ENCODE measurements at places on chromosomes 7 and 10.

DNA sequence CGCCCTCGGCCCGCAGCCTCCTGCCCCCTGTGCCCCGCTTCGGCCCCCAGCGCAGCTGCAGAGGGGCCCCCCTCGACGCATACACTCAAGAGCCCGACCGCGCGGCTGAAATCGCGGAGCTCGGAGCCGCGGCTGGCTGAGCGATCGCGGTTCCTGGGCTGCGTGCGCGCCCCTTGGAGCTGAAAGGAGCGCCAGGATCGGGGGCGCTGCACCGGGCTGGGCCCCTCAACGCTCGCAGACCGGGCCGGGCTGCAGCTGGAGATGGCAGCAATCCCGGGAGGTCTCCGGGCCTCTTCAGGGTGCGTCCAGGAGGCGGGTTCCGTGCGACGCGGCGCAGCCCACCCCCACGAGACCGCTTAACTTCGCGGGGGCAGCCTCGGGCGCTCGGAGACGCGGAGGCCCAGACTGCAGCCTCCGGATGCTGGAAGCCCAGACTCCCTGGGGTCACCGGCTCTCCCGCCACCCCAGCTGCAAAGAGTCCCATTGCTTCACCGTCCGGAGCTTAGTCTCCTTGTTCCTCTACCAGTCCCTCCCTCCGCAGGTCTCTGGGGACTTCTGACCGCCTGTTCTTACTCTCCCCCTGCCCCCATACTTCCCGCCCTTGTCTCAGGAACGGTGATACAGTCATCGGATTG, 73.0 kb upstream of the LRRC4 start:
- no peak for DNase-seq

GRCh38 chr7:4297918-4298219, 384.2 kb upstream of the FOXK1 start:
- DNase-seq, result no peak

DNA sequence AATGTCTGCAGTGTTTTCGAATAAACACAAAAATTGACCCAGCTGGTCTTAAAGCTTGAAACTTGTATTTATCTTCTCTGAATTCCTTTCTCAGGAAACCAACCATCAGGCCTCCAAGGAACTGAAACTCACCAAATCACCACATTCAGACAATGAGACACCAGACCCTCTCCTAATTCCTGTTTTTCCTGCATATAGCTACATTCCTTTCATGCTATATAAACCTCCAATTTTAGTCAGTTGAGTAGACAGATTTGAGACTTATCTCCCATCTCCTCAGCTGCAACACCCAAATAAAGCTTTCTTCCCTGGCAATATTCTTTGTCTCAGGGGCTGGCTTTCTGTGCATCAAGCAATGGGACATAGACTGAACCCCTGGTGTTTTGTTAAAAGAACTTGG, 317.0 kb downstream of the CACNA2D1 start:
- DNase-seq, result no peak

DNA sequence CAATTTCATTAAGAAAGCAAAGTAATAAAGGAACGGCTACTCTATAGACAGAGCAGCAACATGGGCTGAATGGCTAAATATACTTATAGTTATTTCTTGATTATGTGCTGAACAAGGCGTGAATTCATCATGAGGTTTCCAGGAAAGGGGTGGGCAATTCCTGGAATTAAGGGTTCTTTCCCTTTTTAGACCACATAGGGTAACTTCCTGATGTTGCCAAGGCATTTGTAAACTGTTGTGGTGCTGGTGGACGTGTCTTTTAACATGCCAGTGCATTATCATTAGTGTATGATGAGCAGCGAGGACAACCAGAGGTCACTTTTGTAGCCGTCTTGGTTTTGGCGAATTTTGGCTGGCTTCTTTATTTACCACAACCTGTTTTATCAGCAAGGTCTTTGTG, 28.5 kb upstream of the ZMYND11 start:
- no peak for DNase-seq

DNA sequence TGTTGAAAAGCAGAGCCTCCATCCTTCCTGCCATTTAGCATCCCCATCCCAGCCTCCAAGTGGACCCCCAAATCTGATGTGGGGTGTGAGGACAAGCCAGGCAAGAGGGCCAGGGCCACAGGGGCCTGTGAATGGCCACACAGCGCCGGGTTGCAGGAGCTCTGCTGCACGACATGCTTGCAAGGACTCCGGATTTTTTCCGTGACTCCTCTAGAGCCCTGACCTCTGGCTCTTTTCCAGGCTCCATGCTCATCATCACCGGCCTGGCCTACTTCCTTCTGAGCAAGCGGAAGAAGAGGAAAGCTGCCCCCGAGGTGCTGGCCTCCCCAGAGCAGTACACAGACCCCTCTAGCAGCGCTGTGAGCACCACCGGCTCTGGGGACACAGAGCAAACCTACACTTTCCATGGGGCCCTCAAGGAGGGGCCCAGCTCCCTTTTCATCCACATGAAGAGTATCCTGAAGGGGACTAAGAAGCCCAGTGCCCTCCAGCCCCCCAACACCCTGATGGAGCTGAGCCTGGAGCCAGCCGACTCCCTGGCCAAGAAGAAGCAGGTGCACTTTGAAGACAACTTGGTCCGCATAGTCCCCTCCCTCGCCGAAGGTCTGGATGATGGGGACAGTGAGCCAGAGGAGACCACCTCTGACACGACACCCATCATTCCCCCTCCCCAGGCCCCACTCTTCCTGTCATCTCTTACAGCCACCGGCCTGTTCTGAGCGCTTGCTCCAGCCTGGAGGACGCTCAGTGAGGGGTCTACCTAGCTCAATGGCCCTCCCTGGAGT, 23.5 kb downstream of the TMEM72 start:
- no peak for DNase-seq

All from epithelial cell of esophagus (primary cell).